ENCODE measurements at places on chromosomes 12 and 14.
A peak's percentile ranks its signal among the peaks of the same experiment; 100 is the strongest.

DNA sequence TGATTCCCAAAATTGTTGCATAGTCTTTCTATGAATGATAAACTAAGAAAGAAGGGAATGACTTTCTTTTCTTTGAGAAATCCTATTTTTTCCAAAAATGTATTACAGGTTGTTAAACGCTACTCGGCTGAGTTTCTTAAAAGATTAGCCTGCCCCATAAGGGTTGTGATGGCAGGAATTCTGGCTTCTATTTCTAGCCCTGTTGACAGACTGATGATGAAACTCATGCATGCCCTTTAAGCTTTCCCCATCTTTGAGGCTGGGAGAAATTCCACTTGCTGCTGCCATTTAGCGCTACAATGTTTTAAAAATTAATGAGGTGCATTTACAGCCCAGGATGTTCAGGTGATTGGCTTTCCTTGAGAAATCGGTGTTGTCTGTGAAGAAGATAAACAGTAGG, 33.2 kb upstream of the RASSF3 start:
- DNase-seq = no peak

DNA sequence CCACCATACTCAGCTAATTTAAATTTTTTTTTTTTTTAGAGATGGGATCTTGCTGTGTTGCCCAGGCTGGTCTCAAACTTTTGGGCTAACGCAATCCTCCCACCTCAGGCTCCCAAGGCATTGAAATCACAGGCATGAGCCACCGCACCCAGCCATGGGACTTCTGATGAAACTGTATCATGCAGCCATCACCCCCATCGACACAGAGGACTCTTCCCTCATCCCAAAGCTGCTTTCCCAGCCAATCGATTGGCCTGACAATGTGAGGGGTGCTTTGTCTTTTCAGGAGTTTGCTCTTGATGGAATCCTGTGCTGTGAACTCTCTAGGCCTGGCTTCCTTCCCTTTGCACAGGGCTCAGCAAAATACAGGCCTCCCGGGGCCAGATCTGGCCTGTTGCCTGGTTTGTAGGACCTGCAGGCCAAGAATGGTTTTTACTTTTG, 59.6 kb upstream of the NCOR2 start:
- DNase-seq = no peak

DNA sequence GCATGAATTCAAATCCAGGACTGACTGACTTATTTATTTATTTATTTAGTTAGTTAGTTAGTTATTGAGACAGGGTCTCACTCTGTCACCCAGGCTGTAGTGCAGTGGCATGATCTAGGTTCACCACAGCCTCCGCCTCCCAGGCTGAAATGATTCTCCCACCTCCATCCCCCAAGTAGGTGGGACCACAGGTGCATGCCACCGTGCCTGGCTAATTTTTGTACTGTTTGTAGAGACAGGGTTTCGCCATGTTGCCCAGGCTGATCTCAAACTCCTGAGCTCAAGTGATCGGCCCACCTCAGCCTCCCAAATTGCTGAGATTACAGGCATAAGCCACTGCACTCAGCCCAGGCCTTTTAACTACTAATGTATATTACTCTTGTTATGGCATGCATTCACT, 36.0 kb downstream of the BTG1 start:
- no peak for DNase-seq

GRCh38 chr14:54314365-54315104, 82.3 kb upstream of the CDKN3 start:
- no peak for DNase-seq

- DNase-seq = no peak
These were observed 3.6 kb downstream of the YBX3 start for GRCh38 chr12:10719482-10719881.

DNA sequence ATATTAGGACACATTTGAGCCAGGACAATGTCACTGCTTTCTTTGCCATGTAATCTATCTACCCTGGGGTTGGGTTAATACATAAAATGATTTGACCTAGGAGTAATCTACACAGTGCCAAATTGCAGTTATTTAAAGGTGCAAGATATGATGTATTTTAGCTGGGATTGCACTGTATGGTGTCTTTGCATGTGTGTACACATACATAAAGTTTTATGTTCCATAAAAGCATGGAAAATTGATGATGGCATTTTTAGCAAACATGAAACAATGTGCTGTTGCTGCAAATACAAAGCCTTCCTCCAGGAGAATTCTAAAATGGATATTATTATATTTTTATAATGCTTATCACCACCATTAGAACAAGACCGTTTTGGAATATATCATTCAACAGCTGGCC, 24.0 kb upstream of the PLBD1 start:
- DNase-seq = no peak

DNA sequence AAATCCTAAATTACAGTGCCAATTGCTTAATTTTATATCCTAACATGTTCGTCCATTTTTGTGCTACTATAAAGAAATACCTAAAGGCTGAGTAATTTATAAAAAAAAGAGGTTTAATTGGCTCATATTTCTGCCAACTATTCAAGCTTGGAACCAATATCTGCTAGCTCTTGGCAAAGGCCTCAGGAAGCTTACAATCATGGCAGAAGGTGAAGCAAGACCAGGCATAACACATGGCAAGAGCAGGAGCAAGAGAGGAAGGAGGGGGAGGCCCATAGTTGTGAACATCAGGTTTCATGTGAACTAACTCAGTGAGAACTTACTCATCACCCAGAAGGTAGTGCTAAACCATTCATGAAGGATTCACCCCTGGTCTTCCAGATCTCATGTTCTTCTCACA, 494.3 kb downstream of the CCER1 start:
- DNase-seq = no peak

- peak; percentile 61 for DNase-seq
These were observed 45.4 kb upstream of the PCED1B start for GRCh38 chr12:47033789-47034555.

GRCh38 chr14:65993996-65994395, 492.2 kb upstream of the CCDC196 start:
- no peak for DNase-seq

GRCh38 chr12:49622501-49623141, 740 bp upstream of the PRPF40B start:
- peak; percentile 76 for DNase-seq

DNA sequence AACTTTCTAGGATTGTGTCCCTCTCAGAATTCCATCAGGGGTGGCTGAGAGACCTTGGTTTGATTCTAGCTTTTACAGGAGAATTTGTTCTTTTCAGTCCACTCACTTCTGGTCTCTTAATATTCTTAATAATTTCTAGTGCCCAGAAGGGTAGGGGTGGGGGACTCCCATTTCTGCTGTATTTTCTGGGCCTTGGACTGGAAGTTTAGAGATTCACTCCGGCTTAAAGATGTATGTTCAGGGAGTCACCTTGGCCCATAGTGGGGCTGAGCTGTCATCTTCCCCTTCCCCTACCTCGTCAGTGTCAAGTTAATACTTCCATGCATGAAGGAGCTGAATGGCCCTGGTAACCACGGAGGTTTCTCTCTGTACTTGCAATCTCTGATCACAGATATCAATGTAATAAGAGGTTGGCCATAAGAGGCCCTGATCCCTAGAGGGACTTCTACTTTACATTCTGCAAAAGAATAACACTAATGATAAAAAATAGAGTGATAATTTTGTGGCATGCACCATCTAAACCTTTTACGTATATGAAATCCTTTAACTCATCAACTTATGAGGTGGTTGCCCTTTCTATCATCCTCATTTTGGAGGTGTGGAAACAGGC, 6.7 kb downstream of the KRT81 start:
- peak; percentile 32 for DNase-seq

DNA sequence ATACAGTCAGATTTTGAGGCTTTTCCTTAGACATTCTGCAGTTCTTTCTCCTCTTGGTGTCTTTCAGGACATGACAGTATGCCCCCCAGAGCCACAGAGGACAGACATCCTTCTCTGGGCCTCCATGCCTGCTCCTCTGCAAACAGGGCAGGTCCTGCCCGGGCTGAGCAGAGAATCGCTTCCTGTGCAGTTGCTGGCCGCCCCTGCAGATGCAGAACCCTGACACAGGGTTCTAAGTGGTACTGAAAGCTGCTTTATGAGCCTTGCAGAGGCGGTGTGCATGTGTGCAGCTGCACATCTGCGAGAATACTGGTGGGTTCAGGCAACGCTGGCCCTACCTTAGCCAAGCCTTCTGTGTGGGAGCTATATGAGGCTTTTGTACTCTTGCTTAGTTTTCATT, 54.5 kb downstream of the FLRT2 start:
- no peak for DNase-seq

DNA sequence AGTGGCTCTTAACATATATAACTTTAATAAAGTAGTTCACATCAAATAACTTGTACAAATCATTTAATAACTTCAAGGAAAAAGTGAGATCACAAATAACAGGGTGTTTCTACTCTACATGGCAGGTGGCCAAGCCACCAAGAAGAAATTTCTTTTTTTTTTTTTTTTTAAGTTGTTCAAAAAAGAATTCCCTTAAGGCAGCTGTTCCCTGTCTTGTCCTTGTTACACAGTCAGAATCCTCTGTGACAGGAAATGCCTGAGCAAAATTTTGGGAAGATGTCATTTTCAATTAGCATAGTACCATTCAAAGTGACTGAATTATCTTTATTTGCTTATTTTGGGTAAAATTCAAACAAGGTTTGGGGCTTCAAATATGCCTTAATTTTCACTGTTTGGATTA, 79.4 kb downstream of the LIN7A start:
- no peak for DNase-seq

DNA sequence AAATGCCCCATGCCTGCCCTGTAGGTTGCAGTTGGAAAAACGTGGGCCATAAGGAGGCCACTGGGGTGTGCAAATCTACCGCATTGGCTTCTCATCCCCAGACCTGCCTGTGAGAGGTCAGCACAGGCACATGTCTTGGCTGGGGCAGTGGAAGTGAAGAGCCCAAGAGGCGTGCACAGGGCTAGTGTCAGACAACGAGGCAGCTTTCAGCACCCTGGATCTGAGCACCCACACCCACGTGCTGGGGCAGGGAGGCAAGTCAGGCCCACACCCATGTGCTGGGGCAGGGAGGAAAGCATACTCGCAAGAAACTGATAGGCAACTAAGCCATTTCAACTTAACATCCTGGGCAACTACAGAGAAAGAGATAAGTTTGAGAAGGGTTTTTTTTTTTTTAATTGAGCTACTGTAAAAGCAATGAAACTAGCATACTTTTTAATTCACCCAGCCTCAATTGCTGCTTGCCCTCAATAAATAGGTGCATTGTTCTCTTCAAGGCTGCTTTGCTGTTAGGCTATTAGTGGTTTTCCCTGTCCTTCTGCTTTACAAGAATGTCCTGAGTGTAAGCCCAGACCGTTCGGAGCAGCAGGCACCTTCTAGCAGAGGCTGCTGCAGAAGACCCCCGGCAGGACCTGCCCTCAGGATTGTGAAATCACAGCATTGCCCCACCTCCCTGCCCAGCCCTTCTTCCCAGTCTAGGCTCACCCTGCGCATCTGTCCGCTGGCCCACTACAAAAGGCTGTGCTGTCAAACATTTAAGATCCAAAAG, 355.3 kb upstream of the FKBP4 start:
- peak; percentile 81 for DNase-seq

- DNase-seq = no peak
These were observed 119.0 kb upstream of the SLC38A4 start for GRCh38 chr12:46944771-46945170.

All from islet precursor cell (in vitro differentiated cells).